ENCODE measurements at places on chromosomes 7 and 10.

DNA sequence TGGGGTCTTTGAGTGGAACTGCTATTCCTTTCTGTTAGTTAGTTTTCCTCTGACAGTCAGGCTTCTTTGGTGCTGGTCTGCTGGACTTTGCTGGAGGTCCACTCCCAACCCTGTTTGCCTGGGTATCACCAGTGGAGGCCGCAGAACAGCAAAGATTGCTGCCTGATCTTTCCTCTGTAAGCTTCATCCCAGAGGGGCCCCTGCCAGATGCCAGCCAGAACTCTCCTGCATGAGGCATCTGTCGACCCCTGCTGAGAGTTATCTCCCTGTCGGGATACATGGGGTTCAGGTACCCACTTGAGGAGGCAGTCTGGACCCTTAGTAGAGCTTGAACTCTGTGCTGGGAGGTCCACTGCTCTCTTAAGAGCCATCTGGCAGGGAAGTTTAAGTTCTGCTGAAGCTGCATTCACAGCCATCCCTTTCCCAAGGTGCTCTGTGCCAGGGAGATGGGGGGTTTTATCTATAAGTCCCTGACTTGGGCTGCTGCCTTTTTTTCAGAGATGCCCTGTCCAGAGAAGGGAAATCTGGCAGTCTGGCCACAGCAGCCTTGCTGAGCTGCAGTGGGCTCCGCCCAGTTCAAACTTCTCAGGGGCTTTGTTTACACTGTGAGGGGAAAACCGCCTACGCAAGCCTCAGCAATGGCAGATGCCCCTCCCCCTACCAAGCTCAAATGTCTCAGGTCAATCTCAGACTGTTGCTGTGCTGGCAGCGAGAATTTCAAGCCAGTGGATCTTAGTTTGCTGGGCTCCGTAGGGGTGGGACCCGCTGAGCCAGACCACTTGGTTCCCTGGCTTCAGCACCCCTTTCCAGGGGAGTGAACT is 89.7 kb upstream of the CDK6 start:
- DNase-seq: no peak
- H3K27me3 ChIP-seq: peaks cover 12% of the 10 kb centered on the region
- H3K4me3 ChIP-seq: no peak overlapping the region
- no peaks in the 10 kb centered on the region for H3K36me3 ChIP-seq
- no peaks in the 10 kb centered on the region for H3K4me1 ChIP-seq

GRCh38 chr10:88045656-88046415 is 182.4 kb downstream of the PTEN start:
- H3K36me3 ChIP-seq: no peaks in the 10 kb centered on the region
- peaks cover 2% of the 10 kb centered on the region for H3K4me1 ChIP-seq
- H3K27me3 ChIP-seq: peaks cover 5% of the 10 kb centered on the region
- H3K4me3 ChIP-seq: no peak overlapping the region
- DNase-seq: no peak

DNA sequence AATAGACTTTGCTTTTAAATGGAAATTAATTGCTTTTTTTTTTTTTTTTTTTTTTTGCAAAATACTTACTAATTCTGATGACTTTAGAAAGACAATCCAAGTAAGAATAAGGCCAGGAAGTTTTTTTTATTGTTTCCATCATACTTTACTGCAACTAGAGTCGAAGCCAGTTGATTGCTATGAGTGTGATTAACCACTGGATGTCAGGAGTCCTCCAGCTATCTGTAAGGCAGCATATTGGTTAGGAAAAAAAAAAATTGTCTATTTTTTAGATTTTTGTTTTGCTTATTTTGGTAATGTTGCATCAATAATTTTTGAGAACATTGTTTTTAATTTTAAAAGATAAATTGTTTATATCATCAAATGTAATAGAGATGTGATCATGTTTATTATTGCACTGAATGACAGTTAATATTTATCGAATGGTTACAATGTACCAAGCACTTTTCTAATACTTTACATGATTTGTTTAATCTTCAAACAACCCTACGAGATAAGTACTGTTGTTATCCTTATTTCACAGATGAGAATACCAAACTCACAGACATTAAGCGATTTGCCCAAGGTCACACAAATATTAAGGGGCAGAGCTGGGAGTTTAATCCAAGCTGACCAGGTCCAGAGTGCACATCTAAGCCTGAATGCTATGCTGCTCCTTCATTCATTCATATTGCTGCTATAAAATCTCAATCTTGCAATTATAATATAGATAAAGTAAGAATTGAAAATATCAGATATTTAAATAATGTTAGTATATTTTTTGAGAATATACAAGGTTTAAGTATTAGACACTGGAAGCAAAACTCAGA is 19.9 kb upstream of the LMOD2 start:
- no peaks in the 10 kb centered on the region for H3K4me1 ChIP-seq
- no peak for DNase-seq
- no peak overlapping the region for H3K27ac ChIP-seq
- H3K36me3 ChIP-seq: no peaks in the 10 kb centered on the region
- H3K4me3 ChIP-seq: no peak overlapping the region

DNA sequence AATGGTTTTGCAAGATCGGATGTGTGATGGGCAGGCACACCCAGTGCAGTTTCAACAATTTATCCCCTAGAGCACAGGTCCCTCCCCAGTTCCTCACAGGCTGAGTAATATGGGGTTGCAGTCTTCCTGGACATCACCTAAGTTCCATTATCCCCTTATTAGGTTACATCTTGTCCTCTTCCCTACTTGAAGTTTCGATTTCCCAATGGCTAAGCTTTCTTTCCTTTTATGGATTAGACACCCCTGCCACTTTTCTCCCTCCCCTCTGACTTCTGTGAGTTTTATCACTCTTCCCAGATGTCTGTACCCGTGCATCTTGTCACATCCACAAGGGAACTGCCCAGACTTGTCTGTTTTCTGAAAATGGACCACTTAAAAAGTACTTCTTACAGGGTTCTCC is 2.4 kb upstream of the NIPSNAP2 start:
- no peaks in the 10 kb centered on the region for H3K27me3 ChIP-seq
- H3K4me3 ChIP-seq: no peak overlapping the region
- peaks cover 22% of the 10 kb centered on the region for H3K4me1 ChIP-seq
- peaks cover 4% of the 10 kb centered on the region for H3K36me3 ChIP-seq

DNA sequence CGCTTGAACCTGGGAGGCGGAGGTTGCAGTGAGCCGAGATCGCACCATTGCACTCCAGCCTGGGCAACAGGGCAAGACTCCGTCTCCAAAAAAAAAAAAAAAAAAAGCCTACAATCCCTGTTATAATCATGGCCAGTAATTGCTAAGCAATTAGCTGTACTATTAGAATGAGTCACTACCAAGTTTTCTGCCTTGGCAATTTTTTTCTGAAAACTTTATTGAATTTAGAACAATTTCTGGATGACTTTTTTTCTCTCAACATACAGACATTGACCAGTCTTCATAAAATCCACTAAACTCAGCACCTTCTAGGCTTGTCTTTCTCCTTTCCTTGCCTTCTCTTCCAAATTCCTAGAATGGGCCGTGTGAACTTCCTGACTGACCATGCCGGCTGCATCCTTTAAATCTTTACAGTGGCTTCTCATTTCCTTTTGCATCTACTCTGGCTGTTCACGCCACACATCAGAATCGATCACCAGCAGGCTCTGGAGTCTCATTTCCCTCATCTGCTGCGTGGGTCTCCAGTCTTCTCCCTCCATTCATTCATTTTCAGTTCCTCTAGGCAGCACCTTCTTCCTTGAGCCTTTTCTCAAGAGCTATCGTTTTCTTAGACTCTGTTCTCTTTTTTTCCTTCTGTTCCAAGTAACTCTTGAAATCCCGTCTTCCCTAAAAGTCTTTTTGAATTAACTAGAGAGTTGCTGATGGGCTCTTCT is 107.9 kb downstream of the KAT6B start:
- H3K36me3 ChIP-seq: no peaks in the 10 kb centered on the region
- H3K27ac ChIP-seq: no peak overlapping the region
- no peaks in the 10 kb centered on the region for H3K4me1 ChIP-seq

GRCh38 chr7:134567368-134567767 is 18.5 kb downstream of the AKR1B15 start:
- DNase-seq: no peak
- H3K4me3 ChIP-seq: no peak overlapping the region
- no peaks in the 10 kb centered on the region for H3K4me1 ChIP-seq
- H3K27ac ChIP-seq: no peak overlapping the region

DNA sequence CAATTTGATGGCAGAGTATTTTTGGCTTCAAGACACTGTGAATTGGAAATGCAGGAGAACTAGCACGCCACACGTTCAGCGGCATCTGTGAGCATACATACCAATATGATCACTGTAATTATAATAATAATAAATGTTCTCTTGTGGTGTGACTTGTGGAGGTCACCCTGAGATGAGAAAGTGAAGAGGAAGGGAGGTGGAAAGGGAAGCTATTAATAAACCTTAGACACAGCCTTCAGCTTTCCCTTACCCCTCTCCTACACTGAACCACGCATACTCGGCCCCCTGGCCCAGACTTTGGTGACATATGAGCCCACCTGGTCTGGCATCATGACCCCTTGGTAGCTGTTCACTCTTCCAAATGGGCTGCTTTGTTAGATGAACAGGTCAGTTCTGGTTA is 139.1 kb downstream of the SORCS3 start:
- H3K27me3 ChIP-seq: no peaks in the 10 kb centered on the region
- no peak overlapping the region for H3K4me3 ChIP-seq
- H3K4me1 ChIP-seq: no peaks in the 10 kb centered on the region
- no peaks in the 10 kb centered on the region for H3K36me3 ChIP-seq

DNA sequence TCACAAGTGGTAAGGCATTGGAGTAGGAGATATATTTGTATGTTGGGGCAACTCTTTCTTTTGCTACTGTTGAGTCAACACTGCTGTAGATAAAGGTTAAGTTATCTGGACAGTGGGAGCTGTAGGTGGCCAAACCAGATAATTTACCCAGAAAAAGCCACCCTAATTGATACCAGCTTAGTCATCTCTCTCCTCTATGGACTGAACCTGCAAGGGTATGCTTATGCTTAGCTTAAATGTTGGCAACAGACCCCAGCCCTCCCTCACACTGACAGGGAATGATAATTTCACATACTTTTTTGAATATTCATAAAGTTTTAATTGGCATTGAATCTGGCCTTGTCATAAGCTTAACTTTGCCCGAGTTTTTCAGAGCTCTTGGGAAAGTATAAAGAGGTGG is 66.3 kb downstream of the CREB5 start:
- H3K27ac ChIP-seq: no peak overlapping the region
- no peaks in the 10 kb centered on the region for H3K36me3 ChIP-seq
- H3K4me1 ChIP-seq: peaks cover 2% of the 10 kb centered on the region
- H3K4me3 ChIP-seq: no peak overlapping the region
- no peak for DNase-seq
- H3K27me3 ChIP-seq: peaks cover 13% of the 10 kb centered on the region

DNA sequence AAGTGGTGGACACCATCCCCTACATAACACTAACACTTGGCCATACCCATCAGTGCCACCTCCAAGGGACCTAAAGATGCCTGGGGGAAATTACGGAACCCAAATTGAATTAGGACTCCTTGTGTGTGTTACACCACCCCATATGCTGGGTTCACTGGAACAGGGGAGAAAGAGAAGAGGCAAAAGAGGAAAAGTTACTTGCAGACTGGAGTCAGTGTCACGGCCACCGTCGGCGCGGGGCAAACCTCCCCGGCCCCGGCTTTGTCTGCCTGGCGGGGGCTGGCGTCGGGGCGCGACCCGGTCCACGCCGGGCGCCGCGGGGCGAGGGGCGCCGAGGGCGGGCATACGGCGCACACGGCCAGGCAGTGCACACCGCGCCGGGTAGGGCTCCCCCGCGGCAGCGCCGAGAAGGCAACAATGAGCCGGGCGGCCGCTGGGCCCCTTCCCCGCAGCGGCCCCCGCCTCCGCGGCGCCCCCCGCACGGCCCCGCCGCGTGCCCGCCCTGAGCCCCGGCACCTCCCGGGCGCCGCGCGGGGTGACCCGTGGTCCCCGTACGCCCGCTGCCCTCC is 171.1 kb downstream of the FAM107B start:
- peaks cover 59% of the 10 kb centered on the region for H3K4me1 ChIP-seq
- peak; percentile 33 for DNase-seq
- H3K27me3 ChIP-seq: no peaks in the 10 kb centered on the region
- peaks cover 40% of the 10 kb centered on the region for H3K36me3 ChIP-seq
- peak overlapping the region; percentile 90 for H3K27ac ChIP-seq
- peak overlapping the region; percentile 89 for H3K4me3 ChIP-seq

DNA sequence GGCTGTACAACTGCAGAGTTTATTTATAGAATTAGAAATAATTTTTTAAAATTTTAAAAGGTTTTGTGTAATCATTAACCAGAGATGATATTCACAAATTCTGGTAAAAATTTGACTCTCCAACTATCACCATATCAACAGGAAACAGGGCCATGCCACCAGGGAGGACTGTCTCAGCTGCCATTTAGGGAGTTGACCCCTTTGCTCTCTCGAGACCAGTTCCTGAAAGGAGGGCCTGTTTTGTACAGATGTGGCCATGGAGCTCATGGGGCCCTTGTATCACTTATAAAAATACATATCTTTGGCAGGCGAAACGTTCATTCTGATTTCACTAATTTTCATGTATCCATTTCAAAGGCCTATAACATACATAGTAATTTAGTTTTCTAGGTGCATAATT is 20.3 kb downstream of the H2AZ2 start:
- H3K4me3 ChIP-seq: no peak overlapping the region
- H3K36me3 ChIP-seq: peaks cover 53% of the 10 kb centered on the region
- no peak overlapping the region for H3K27ac ChIP-seq
- no peak for DNase-seq
- peaks cover 12% of the 10 kb centered on the region for H3K4me1 ChIP-seq

DNA sequence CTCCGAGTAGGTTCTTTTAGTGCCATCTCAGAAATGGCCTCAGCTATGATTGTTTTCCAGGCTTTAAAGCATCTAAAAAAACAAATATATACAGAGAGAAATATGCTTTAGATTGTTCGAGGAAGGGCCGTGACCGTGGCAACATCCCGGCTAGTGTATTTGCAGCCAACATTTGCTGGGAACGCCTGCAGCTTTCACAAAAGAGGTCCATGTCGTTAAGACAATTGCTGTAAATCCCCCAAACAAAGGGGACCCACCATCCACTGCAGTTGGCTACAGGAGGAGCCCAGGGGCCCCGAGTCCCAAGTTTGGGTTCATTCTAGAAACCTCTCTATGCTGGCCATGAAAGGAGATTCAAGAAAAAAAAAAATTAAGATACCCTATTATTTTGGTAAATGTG is 152.8 kb upstream of the TCF7L2 start:
- no peaks in the 10 kb centered on the region for H3K4me1 ChIP-seq
- no peaks in the 10 kb centered on the region for H3K36me3 ChIP-seq
- DNase-seq: no peak
- H3K27ac ChIP-seq: no peak overlapping the region

DNA sequence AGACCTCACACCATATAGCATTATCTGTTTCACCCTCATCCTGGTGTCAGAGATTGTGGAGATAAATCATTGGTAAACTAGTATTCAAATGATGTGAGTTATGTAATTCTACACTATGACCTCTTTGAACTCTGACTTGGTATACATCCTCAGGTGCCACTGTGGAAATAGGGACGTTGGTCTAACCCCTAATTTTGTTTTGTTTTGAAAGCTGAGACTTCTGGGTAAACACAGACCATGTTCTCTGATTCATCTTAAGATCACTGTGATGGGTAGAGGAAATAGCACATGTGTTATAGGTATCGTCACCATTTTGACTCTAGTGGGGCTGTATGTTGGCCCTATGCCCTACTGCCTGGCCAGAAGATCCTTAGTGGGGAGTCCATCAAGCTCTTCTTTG is 241.6 kb downstream of the CCDC7 start:
- no peak for DNase-seq
- no peaks in the 10 kb centered on the region for H3K36me3 ChIP-seq
- H3K4me1 ChIP-seq: no peaks in the 10 kb centered on the region
- no peak overlapping the region for H3K4me3 ChIP-seq
- H3K27ac ChIP-seq: no peak overlapping the region
